ENCODE measurements at places on chromosomes 2 and 18.

DNA sequence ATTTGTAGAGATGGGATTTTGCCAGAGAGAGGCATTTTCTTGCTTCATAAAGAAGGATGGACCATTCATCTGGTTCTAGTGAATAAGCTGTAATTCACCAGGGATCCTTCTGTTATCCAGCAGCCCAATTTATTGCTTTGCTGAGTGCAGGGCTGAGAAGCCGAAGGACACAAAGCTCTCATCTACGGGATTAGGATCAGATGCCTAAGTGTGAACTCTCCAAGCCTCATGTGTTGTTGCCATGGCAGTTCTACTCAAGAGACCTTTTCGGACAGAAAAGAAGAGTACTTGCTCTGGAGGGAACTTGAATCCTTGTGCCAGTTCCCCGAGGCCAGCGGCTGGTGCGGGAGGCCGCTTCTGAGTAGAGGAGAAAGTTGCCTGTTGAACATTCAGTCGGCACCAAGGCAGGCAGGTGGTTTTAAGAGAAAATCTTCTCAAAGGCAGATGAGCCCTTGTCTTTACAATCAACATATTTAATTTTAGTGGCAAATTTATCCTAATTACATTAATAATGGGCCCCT is 38.4 kb upstream of the MBP start:
- no peak for DNase-seq

- no peak for DNase-seq
Observed at GRCh38 chr2:161019311-161019710, 140.9 kb upstream of the TANK start.

DNA sequence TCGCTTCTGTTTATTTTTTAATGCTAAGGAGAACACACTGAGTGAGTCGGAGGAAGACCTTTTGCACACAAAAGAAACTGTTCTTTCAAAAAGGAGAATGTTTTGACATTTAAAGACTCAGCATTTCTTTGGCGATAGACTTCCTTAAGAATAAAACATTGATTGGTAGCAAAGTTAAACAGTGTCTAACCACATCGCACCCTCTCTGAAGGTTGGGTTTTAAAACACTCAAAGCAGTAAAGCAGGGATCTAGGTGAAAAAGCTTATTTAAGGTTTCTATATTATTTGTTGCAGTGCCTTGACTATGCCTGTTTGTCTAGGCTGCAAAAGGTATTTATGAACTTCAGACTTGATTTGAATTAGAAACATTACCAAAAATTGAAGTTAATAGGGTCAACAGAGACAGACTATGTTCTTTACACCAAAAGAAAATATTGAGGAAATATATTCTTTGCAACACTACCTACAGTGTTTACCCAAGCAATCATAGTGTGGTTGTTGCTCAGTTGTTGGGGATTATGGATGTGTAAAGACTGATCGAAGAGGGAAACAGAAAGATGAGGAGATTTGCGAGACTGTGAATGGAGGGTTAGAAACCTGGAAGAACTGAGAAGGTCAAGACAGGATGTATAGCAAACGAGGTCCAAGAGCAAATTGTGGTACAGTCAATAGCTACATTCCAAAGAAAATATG is 297.8 kb upstream of the SLC39A10 start:
- no peak for DNase-seq

DNA sequence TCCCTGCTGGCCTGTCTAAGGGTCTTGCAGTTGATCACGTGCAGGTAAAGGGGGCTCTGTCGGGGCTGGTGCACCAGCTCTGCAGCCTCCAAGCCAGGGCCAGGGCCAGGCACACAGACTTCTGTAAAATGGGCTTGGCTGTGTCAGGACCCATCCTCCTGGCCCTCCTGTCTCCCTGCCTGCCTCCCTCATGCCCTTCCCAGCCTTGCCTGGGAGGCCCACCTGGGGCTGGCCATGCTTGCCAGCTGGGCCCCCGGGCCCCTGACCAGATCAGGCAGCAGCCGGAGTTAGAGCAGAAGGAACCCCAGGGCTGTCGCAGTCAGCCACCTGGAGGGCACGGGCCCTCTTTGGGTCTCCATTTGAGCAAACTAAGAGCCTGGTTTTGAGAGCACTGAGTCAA is 2.0 kb downstream of the SLC66A3 start:
- DNase-seq, result no peak

DNA sequence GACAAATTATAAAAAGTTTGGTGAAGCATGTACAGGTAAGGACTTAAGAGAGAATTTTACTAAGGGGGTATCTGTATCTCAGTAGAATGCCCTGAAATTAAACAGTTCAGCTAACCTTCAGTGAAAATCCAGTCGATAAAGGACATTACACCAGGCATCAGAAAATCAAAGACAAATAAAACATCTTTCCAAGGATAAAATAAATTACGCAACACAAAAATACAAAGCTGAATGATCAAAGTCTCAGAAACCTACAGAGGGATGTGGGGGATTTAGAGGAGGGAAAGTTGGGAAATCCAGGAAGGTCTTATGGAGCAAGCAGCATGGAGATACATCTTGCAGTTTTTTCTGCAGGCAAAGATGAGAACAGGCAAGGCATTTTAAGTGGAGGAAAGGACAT is 384.1 kb downstream of the TNS1 start:
- DNase-seq, result no peak

DNA sequence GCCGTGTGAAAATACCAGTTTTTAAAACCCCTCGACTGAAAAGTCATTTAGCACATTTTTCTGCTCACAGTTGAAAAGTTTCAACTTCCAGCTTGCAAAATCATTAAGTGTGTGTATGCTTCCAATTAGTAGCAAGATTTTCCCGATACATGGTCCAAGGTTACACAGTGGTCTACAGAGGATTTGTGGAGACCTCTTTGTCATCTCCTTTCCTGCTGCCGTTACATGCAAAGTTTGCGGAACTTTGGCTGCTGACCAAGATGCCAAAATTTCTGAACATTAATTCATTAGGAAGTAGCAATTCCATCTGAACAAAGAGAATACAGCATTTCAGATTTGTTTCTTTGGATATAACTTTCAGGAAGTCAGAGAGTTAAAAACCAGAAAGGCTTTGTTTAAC is 474.6 kb downstream of the PLCL1 start:
- no peak for DNase-seq

- DNase-seq, result no peak
Observed at GRCh38 chr2:5905661-5906060, 213.5 kb downstream of the SOX11 start.

DNA sequence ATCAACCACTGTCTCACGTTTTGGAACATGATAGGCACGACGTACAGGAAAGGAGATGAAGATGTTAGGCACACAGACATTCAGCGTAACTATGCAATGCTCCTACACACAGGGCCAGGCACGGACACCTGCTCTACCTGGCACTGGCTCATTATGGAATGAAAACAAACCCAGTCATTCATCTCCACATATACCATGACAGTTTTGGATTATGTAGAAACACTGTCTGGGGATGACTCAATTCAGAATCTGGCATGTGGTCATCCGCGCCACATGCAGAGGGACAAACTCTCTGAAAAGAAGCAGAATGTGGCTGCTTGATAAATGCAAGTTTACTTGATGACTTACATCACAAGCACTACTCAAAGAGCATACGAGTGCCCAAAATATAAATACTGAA is 29.5 kb upstream of the NFU1 start:
- no peak for DNase-seq

Measured in T-helper 22 cell (primary cell).